ENCODE measurements at places on chromosomes 5 and 9. TPM values are rescaled to one million over a fixed set of nuclear protein-coding genes. Genes with fewer than 3 reads are reported as not detected.

DNA sequence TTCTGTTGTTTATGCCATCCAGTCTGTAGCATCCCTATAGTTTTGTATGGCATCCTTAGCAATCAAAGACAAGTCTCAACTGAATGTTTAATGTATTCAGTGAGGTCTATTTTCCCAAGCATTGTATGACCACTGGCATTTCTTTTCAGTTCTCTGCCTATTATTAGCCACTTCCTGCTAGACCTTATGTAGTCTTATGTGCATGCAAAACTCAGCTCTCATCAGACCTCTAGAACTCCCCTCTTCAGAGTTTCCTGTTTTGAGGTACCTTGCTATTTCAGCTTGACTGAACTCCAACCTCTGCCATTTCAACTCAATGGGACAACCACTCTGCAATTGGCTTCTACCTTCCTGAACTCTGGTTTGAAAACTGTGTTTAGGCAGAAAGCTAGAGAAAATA lies 113.2 kb downstream of the SLC25A46 start:
- DNase-seq, result no peak

- DNase-seq, result no peak
Observed at GRCh38 chr5:132253452-132254320, 3.8 kb upstream of the PDLIM4 start.

- DNase-seq, result no peak
Observed at GRCh38 chr9:112853882-112854585, 36.6 kb downstream of the SLC46A2 start.

DNA sequence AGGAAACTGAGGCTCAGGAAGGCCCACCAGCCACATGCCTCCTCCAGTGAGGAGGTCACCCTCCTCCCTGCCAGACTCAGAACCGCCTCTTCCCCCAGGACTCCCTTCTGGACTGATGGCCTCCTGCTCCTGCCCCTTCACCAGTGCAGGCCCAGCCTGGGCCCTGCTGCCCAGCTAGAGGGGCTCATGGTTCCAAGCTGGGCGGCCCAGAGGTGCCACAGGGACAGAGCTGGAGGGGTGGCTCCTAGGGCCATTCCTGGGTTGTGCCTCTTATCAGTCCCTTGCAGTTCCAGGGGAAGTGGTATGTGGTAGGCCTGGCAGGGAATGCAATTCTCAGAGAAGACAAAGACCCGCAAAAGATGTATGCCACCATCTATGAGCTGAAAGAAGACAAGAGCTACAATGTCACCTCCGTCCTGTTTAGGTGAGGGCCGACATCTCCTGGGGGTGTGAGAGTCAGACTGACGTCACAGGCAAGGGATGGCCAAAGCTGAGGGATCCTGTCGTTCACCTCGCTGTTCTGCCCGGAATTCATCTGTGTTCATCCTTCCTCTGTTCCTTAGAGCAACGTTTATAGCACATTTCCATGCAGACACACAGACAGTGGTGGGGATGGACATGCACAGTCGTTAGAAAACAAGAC lies 819 bp downstream of the LCN2 start:
- DNase-seq, result no peak

The EQTN gene
- not detected for total RNA-seq

The PAEP gene
- not detected for total RNA-seq

The COL23A1 gene
- total RNA-seq, result 0.13 TPM

The SLC35D2 gene
- 25.3 TPM for total RNA-seq
